ENCODE measurements at places on chromosomes 1 and 21.

GRCh38 chr1:84889437-84889836 is 3.6 kb downstream of the LPAR3 start:
- no peak for DNase-seq

DNA sequence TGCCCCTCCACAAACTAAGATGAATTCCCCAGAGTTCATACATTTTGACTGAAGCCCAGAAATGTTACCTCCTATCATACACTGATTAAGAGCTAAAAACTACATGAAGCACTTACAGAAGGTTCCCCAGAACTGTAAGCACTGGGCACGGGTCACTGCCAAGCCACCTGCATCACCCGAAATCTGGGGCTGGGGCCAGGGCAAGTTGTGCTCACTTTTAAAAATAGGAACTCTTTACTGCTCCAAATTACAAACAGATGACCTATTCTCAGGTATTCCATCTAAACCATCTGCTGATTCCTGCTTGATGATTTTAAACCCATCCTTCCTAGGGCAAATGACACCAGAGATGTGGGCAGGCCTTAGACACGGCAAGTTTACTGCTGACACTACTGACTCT is 4.8 kb downstream of the SETD4 start:
- no peak for DNase-seq

- peak; percentile 99 for DNase-seq
Measured at GRCh38 chr1:26692793-26693490, 2.9 kb upstream of the ARID1A start.

DNA sequence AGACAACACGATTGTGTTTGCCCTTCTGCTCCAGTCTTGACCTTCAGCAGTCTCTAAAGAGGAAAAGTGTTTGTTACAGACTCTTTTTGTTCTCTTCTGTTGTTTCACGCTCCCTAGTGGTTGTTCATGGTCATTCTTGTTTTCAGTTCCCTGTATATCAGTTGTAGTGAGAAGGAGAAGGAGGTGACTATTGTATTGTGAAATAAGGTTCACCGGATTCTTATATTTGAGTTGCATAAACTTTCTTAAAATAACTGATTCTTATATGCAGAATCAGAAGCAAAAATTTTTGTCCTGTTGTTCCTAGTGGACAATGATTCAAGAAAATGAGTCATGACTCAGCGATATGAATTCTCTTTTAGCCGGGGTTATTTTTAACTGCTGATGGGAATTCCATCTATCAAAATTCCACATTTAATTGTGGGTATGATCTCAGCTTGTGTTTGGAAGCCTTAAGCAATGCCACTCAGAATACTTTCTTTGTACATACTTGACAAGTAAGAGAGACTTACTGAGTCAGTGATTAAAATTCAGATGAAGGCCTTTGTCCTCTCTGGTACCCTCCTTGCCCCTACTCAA is 152.2 kb downstream of the CLEC20A start:
- DNase-seq = peak; percentile 92

- no peak for DNase-seq
Measured at GRCh38 chr1:153459655-153460054, 796 bp downstream of the S100A7 start.
